Naive thymus-derived CD4-positive, alpha-beta T cell (primary cell): ENCODE measurements at places on chromosomes 5 and 9. TPM values are rescaled to one million over a fixed set of nuclear protein-coding genes. Genes with fewer than 3 reads are reported as not detected.

- no peak for DNase-seq
Observed at GRCh38 chr5:178115814-178116142, 2.4 kb downstream of the N4BP3 start.

DNA sequence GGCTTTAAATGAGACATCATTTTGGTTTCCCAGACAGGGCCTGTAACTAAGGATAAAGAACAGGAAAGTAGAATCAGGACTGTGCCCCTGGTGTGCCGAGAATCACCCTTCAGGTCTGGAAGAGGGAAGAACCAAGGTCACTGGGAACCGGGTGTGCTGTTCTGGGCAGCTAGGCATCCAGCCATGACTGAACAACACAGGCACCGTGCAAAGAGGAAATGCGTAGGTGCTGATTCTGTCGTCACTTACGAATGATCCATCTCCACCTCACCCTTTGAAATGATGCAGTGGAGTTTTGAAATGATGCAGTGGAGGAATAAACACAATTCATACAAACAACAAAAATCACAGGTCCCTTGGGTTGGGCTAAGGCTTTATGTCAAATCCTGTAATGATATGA lies 64.4 kb downstream of the MAP1B start:
- no peak for DNase-seq

DNA sequence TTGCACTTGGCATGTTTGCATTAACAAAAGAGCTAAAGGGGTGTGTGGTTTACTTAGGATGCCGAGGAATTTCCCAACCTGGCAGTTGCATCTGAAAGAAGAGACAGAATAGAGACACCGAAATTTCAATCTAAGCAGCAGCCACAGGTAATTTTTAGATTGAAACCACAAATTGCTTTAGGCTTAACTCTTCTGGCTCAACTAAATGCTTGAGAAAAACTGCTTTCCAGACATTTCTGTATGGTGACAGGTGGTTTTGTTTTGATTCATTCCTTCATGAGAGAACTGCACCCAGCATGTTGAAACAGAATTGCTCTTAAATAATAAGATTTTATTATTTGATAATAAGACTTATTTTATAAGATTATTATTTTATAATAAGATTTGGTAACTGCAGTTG lies 21.5 kb downstream of the SECISBP2 start:
- DNase-seq, result no peak

DNA sequence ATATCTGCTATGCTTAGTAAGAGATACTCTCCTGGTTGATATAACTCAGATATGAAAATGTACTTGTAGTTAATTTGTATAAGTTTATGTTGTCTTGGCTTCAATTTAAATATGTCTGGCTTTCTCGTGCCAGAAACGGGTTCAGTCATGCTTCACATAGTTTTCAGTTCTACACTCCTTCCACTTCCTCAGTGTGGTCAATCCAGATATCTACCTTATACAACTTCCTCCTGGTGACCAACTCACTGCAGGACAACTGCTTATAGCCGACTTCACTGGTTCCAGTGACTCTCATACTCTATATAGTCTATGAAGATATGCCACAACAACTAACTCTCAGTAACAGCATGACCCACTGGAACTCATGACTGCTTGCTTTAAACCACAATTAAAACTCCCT lies 690.4 kb downstream of the SLCO4C1 start:
- DNase-seq, result no peak

- DNase-seq, result no peak
Observed at GRCh38 chr5:139772089-139772791, 23.4 kb upstream of the PSD2 start.

Gene TLE1
- 1.2 TPM for total RNA-seq

Gene RNF130
- total RNA-seq, result 21.0 TPM

Gene LCNL1
- not detected for total RNA-seq

- DNase-seq, result no peak
Observed at GRCh38 chr9:8706531-8706930, 907.0 kb upstream of the DMAC1 start.

DNA sequence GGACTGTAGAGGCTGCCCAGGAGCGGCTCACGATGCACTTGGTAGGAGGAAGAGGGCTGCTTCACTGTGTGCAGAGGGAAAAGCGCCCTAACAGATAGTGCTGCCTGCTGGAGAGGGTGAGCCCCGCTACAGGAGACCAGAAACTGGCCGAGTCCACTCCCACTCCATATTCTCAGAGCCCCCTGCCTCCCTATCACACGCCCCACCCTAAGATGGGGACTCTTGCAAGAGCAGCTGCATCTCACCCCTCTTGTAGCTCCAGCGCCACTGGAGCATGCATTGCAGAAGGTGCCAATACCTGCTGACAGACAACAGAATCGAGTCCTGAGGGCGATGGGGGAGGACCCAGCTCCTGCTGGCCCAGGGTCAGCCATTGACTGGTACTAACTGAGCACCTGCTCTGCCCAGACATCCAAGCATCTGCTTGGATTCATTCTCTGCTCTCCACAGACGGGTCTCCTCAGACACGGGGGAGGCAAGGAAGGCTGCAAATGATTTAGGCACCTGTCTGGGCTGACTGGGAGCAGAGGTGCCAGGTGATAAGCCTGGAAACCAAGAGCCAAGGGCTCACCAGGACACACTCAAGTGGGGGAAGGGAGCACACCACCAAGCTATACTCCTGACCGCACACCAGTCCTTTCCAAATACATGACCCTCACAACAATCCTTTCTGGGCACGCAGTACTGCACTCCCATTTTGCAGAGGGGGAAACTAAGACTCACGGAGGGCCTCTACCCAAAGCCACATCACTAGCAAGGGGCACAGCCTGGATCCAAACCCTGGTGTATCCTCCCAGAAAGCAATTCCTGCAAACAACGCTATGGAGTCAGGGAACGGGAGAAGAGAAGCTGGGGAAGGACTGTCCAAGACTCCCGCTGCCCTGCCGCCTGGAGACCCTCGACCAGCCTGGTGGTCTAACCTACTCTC lies 1.6 kb downstream of the BICD2 start:
- no peak for DNase-seq

DNA sequence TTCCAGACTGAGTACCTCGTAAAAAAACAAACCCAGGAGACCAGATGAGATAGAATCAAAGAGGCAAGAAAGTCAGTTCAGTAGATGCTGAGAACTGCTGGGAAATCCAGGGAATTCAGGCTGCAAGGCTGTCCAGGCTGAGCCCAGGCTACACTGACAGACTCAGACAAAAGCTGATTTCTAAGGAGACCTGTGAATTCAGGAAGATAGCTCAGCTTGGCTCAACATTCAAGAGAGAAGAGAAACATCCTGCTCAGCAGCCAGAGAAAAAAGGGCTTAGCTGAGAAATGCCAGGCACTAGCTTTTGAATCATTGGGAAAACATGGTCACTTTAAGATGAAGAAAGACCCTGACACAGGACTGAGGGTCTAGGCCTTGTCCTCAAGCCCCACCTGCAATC lies 118.2 kb upstream of the SLC44A1 start:
- DNase-seq, result no peak

Gene CD180
- total RNA-seq, result 0.37 TPM

- DNase-seq, result no peak
Observed at GRCh38 chr5:978693-979092, 29.9 kb upstream of the NKD2 start.

Gene TSLP
- total RNA-seq, result not detected

- no peak for DNase-seq
Observed at GRCh38 chr5:151296478-151296830, 7.1 kb downstream of the SLC36A3 start.

- DNase-seq, result no peak
Observed at GRCh38 chr9:109855540-109855939, 75.5 kb downstream of the PALM2AKAP2 start.

DNA sequence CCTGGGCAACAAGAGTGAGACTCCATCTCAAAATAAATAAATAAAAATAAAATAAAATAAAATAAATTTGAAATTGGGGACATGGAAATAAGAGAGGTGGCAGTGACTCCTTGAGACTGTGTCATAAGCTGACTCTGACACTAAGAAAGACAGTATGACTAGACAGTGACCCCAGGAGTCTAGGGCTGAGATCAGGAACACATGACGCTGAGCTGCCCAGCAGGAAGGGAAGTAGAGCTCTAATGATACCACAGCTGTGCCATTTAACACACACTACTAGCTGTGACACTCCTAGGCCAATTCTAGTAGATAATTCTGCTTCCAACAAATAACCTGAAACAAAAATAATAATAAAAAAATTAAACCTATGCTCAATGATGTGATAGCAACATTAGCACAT lies 293.0 kb downstream of the SEC61B start:
- DNase-seq, result no peak

Gene COL5A1
- total RNA-seq, result 0.16 TPM

DNA sequence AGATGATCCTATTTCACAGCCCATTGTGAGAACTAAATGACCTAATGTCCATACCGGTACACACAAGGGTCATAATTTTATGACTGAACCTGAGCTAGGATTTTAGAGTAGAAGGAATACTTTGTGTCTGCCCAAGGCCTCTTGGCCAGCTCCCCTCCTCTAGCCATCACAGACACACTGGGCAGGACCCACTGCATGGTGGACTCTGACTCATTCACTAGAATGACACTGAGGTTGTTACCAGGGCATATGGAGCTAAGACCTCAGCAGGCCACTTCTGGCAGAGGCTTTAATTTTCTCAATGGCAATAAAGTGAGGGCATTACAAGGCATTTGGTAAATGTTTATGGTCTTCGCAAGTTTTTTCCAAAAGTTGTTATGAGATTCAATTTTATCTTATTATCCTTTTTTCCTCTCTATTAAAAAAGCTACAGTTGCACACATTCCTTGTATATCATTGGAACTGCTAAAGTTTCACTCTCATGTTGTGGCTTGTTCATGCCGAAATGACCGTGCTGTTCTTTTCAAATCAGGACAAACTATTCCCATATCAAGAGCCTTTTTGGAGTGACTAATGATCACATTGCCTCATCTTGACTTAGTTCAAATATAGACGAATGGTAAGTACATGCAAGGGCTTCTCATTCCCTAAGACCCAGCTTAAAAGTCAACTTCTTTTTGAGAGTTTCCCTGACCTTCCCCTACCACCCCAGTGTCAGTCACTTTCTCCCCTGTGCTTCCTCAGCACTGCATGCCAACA lies 595.7 kb downstream of the ACTL7B start:
- DNase-seq, result no peak

GRCh38 chr5:175489693-175490443 lies 11.5 kb downstream of the SFXN1 start:
- no peak for DNase-seq

DNA sequence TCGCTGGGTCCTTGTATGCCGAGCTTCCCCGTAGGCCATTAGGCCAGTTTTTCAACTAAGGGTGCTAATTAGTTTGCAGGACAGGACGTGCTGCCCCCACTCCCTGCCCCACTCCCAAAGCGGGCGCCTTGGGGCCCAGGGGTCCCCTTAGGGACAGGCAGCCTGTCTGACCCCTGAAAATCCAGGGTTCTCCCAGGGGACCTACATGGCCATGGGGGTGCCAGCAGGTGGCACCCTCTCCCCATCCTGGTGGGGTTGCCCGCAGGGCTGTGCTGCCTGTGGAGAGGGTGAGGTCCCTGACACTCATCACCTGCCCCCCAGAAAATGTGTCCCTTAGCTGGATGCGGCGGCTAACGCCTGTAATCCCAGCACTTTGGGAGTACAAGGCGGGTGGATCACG lies 8.5 kb upstream of the CCDC187 start:
- DNase-seq, result peak; percentile 37

Gene CYLC2
- not detected in 2 replicates for total RNA-seq

GRCh38 chr5:138972836-138973235 lies 97.7 kb upstream of the LRRTM2 start:
- no peak for DNase-seq

Gene OGN
- not detected for total RNA-seq

Gene PDE8B
- not detected in 2 replicates for total RNA-seq

Gene FOXD4L4
- not detected for total RNA-seq

GRCh38 chr5:133487093-133487492 lies 125.2 kb downstream of the FSTL4 start:
- no peak for DNase-seq

- peak; percentile 82 for DNase-seq
Observed at GRCh38 chr5:149442563-149443182, 63.6 kb upstream of the IL17B start.

GRCh38 chr5:7597059-7597642 lies 201.2 kb downstream of the ADCY2 start:
- no peak for DNase-seq

- no peak for DNase-seq
Observed at GRCh38 chr5:17220469-17220868, 3.0 kb downstream of the BASP1 start.

DNA sequence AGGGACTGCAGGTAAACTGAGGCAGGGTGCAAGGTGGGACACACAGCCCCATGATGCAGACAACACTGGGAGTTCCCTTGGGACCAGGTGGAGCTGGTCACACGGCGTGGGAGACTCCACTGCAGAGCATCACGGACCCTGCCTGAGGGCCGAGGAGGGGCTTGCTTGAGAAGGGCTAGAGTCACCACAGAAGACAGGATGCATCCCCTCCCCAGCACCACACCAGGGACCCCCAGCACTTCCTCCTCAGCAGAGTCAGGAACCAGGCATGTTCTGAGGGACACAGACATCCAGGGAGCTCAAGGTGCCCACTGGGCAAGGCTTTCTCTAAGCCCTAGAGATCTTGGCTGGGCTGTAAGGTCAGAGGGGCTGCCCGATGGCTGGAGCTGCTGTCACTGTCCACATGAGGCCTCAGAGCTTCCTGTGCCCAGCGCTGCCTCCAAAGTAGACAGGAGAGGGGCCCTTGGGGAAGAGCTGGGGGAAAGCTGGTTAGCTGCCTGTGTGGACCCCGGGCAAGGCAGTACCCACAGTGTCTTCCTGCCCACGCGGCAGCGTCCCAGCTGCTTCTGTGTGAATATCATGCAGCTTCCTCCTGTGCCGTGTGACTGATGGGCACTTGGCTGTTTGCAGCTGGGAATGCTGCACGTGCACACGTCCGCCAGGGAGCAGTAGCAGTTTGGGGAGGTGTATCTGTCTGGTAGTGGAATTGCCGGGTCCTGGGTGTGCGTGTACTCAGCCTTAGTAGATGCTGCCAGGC lies 176.6 kb downstream of the CACNA1B start:
- DNase-seq, result no peak

- DNase-seq, result no peak
Observed at GRCh38 chr5:41270423-41271251, 57.3 kb upstream of the C6 start.

DNA sequence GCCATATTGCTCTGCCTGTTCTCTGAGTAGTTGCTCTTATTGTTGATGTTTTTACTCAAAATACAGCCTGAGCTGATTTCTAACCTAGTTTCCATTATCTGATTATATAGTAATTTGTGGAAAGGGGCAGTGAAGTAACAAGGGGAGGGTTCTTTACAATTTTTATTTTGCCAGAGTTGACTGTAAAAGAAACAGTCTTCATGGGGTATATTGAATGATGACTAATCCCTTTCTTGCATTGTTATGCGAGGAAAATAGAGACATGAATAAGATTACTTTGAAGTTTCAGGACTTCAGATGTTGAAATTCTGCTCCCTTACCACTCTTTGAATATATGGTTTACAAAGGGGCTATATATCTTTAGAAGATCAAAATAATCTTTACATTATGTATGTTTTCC lies 9.1 kb upstream of the LRRC70 start:
- DNase-seq, result no peak
